ENCODE measurements at places on chromosomes 1 and 21.

DNA sequence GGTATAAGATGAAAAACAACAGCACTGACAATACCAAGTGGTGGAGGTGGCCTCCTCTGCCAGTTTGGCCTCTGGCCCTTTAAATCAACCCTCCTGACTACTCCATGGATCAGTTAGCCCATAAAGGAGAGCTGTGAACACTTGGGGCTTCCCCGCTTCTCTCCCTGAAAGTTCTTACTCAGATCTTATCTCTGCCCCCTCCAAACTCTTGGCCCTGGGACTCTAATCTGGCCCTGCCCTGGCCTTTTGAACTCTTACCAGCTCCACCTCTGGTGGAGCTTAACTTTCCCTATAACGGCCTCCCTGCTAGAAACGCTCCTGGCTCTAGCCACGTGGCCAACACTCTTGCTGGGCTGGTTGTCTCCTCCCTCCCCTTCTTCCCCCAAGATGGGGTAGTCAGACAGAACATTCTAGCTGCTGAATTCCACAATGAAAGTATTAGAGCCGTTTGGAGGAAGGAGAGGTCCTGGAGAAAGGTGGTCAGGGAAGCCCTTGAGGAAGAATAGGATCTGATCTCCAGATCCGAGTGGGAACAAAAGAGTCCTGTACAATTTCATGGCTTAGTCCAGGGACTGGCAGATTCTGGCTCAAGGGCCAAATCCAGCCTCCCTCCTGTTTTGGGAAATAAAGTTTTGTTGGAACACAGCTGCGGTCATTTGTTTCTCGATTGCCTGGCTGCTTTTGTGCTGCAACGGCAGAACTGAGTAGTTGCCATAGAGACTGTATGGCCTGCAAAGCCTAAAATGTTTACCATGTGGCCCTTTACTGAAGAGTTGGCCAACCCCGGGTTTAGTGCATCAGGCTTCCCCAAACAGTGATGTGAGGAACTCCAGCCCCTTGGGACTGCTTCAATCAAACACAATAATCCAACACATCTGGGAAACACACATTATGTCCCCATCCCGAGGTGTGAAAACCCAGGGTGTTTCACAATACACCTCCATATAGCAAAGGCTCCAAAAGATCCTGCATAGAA lies 9.5 kb upstream of the PIGR start:
- no peak for DNase-seq

DNA sequence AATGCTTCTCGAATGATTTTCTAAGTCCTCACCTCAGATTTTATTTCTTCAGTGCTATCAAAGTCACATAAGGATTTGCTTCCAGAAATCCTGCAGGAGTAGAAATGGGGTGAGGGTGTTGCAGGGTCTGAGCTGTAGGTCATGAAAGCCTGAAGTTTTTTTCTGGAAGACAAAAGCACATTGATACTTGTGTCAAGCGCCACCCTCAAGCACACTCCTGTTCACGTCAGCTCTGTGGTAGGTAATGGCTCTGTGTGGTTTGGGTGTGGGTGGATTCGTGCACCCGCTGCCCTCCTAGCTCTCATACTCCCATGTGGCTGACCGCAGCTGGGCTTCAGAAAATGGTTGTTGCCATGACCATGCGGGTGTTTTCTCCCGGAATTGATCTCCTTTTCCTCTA lies 39.9 kb downstream of the AKNAD1 start:
- no peak for DNase-seq

DNA sequence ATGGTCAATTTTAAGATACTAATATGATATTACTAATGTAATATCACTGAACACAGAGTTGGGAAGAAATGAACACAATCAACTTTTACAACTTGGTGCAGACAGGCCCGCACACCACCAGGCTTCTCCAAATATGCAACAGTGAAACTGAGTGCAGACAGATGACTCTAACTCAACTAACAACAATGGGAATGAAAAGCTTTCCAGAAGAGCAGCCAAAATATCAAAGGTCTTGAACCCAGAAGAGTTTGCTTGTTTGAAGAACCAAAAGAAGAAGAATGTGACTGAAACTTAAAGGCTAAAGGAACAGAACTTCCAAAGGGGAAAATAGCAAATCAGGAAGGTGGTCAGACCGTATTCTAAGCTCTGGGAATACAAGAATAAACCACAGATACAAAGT lies 89.8 kb upstream of the COL11A1 start:
- DNase-seq: no peak

DNA sequence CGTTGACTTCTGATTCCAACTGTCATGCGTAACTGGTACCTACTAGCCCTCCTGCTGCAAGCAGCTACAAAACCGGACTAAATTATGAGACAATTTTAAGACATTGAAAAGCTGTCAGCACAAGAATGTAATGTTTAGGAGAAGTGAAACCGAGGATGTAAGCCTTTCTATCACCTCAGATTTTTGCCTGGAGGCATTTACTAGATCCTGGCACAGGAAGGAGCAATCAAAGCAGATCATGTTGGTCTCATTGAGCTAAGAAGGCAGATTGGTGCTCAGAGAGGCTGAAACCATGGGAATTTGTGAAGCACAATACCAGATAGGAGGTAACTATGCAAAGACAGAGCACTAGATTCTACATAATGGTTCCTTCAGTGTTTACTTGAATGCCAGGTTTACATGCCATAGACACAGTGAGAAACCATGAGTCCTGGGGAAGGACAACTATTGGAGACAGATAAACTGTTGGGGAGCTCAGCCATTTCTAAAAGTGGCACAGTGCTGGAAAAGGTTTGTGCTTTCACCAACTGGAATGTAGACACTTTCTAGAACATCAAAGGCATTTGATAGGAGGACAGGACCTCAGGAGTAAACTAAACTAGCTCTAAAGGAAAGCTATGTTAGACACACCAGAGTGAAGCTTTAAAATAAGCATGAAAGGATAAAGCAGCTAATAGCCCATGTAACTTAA lies 179.4 kb downstream of the LYPLAL1 start:
- no peak for DNase-seq

- DNase-seq: no peak
These were observed 7.1 kb upstream of the PRCC start for GRCh38 chr1:156760092-156760795.

- DNase-seq: no peak
These were observed 15.3 kb downstream of the BECN2 start for GRCh38 chr1:241972703-241973369.

GRCh38 chr1:51265618-51266017 lies 29.5 kb downstream of the RNF11 start:
- DNase-seq: no peak

All from stimulated activated CD4-positive, alpha-beta T cell treated with anti-CD3 and anti-CD28 coated beads, TNF-alpha, amount 100 ng/mL, for 24 hours (primary cell).